ENCODE measurements at places on chromosomes 12 and 14. TPM values are rescaled to one million over a fixed set of nuclear protein-coding genes. Genes with fewer than 3 reads are reported as not detected.

The FERMT2 gene
- total RNA-seq: 98.6 TPM

The CDKN3 gene
- total RNA-seq: 15.7 TPM

The PRR4 gene
- 2.6 TPM for total RNA-seq

The TBX5 gene
- 2.1 TPM for total RNA-seq

The KLRK1 gene
- total RNA-seq: 0.52 TPM

The PMCH gene
- total RNA-seq: not detected

The KRT6C gene
- not detected for total RNA-seq

The ARF3 gene
- 19.8 TPM for total RNA-seq

The CSRP2 gene
- total RNA-seq: 20.4 TPM

The SLC5A8 gene
- total RNA-seq: under 0.01 TPM

The LMO3 gene
- 2.6 TPM for total RNA-seq

The PTPN21 gene
- total RNA-seq: 16.2 TPM

The SYNE2 gene
- total RNA-seq: 81.4 TPM

Measured in skeletal muscle tissue (tissue), 5 donors.